ENCODE measurements at places on chromosomes 6 and 20.

- no peak for DNase-seq
Measured at GRCh38 chr6:5068153-5068751, 16.9 kb upstream of the PPP1R3G start.

DNA sequence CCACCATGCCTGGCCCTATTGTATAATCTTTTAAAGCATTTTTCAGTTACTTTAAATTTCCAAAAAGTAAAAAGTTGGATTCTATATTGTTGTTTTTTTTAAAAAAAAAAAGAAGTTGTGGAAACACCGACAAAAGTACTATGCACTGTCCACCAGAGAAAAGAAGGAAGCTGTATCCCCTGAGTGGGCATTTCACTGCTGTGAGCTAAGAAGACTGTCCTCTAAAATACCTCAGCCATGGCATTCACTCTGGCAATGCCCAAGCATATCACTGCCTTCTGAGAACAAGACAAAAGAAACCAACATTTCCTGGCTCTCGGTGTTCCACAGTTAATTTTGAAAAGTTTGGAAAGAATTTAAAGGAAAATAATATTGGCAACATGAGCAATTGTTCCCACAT lies 117.8 kb downstream of the IPCEF1 start:
- DNase-seq = no peak

- no peak for DNase-seq
Measured at GRCh38 chr20:49386848-49387580, 95.5 kb downstream of the KCNB1 start.

- DNase-seq = no peak
Measured at GRCh38 chr6:39171489-39172376, 56.7 kb upstream of the SAYSD1 start.

GRCh38 chr20:52652271-52652670 lies 319.9 kb upstream of the TSHZ2 start:
- no peak for DNase-seq

DNA sequence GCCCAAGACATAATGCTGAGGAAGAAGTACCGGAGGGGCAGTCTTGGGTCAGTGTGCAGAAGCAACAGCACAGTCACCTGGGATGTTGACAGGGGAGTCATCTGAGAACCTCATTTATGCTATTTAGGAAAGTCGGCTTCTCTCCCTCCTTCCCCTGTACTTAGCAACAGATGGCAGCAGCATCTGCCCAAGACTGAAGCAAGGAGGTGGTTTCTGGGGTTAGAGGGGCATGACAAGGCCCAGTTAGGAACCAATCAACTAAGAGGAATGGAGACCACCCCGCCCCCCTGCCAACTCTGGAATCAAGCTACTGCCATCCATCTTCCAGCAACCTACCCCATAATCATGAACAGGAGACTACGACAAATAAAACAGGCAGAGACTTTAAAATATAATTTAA lies 21.7 kb downstream of the RIPK1 start:
- DNase-seq = no peak

DNA sequence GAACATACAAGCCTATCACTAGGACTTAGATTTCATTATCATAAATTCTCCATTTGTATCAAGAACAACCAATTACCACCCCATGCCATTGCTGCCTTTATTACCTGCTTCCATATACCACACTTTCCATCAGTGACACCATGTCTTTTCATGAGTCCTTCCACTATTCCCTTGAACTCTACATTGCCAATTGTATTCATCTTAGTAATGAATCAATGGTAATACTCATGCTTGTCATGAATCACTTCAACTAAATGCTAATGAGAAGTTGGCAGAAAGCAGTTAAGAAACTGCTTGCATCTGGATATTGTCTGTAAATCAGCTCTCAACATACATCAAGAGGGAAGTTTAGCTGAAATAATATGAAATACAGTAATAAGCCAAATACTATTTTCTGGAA lies 61.2 kb upstream of the RNF217 start:
- DNase-seq = no peak

DNA sequence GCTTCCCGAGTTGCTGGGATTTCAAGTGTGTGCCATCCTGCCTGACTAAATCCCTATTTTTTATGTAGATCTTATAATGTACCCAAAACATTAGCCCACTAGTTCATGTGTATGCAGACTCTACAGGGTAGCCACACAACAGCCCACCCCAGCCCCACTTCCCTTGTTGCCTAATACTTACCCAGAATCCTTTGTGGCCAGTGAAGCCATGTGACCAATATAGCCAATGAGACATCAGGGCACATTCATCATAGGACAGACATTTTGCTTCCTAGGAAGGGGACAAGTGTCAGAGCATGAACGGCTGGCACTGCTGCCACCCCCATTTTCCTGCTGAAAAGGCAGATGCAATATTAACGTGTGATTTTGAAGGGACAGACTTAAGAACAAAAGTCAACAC lies 36.0 kb upstream of the TCP11 start:
- no peak for DNase-seq

DNA sequence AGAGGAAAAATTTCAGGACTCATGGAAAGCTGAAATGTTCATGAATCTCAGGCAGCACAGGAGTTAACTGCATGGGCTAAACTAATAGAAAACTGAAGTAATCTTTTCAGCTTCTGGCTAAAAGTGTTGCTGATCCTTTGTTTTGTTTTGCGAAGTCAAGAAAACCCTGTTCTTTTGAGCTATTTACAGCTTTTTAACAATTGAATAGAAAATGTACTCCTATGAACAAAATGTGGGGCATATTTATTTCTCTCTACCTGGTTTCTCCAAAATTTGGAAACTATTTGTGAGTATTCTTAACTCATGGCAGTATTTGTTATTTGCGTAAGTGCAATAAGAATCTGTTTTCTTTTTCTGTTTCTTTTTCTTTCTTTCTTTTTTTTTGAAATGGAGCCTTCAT lies 818.8 kb upstream of the CITED2 start:
- DNase-seq = no peak

GRCh38 chr20:48731536-48731935 lies 96.3 kb downstream of the PREX1 start:
- no peak for DNase-seq

DNA sequence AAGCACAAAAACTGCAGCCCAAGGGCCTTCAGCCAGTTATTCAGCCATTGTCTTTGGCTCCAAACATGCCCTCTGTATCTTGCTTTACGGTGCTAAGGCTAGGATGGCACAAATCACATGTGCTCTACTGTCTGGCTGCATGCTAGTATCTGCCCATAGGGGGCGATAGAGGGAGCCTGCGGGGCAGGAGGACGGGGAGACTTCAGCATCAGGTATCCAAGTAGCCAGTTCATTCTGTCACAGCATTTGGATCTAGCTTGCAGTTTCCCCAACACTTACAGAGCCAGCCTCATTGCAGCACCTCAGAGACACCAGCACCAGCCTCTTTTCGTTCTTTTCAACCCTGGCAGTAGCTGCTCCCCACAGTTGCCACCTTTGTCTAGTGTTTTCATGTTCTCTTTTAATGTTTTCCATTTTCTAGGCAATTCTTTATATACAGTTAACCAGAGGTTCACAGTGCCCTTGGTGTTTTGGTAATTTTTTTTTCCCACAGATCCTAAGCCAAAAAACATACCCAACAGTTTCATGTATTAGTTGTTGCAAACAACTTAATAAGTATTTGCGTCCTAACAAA lies 705.9 kb downstream of the PTPRT start:
- DNase-seq = no peak

DNA sequence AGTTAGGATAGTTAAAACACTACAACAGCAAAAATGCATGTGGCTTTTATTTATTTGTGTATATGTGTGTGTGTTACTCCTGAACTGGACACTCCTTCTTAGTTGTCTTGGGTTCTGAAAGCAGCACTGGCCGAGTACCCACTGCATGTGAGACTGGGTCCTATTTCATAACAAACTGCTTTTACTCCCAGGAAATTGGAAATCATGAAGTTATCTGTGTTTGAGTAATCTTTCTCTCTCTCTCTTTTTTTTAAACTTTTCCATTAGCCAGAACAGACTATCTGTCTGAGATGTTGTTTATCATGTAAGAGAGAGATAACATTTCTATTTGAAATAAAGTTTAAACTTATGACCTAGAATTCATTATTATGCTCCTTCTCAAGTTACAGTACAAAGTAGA lies 110.4 kb downstream of the LIN28B start:
- no peak for DNase-seq

GRCh38 chr6:118660218-118660569 lies 8.8 kb upstream of the CEP85L start:
- DNase-seq = no peak

- DNase-seq = no peak
Measured at GRCh38 chr20:4666001-4666479, 55.7 kb upstream of the PRND start.

Data from AG04449 (cell line).